ENCODE measurements at places on chromosomes 5 and 9.

GRCh38 chr5:90934738-90935137 is 376.1 kb downstream of the ADGRV1 start:
- no peak for DNase-seq

GRCh38 chr9:136171009-136171800 is 33.7 kb downstream of the LHX3 start:
- DNase-seq: no peak

GRCh38 chr9:2134391-2134790 is 119.2 kb downstream of the SMARCA2 start:
- no peak for DNase-seq

- no peak for DNase-seq
Measured at GRCh38 chr5:68823301-68823700, 270.5 kb upstream of the SLC30A5 start.

DNA sequence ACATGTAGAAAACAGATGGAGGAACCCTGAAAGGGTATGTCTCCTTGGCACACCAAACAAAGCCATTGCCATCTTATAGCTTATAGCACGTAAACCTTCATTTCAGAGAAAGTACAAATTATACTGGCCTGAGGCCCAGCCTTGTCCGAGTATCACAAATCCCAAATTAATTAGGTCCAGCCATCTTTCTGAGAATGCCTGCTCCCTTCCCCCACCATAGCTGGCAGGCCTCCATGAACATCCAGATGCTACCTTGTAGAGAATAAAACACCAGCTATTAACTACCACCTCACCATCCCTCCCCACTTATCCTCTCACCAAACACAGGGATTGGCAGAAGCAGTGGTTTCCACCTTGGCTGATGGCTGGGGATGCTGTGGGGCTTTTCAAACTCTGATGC is 224.0 kb downstream of the SPOCK1 start:
- DNase-seq: no peak

DNA sequence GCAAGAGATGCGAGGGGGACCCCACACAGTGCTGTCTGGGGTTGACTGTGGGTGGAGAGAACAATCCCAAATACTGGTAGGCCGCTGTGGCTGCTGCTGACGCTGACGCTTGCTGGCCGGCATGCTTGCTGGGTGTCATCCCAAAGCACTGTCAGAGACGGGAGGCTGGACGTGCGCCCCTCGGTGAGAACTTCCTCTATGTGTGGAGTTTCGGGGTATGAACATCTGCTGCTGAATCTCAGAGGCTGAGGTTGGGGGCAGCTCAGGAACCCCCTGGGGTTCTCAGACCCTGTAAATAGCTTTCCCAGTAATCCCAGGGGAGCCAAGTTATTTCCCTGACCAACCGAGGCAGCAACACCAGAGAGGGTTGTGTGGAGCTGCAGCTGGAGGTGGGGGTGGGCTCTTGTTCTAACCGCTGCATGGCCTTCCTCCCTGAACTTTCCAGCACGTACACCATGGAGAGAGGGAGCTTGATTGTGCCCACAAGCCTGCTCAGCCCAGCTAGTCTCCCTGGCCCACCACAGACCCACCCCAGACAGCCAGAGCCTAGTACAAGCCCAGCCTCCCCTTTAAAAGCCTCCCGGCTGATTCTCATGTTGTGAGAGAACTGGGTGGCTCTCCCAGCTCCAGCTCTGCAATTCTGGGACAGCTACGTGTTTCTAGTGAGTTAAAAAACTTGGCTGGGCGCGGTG is 21.8 kb upstream of the SLC12A7 start:
- no peak for DNase-seq

DNA sequence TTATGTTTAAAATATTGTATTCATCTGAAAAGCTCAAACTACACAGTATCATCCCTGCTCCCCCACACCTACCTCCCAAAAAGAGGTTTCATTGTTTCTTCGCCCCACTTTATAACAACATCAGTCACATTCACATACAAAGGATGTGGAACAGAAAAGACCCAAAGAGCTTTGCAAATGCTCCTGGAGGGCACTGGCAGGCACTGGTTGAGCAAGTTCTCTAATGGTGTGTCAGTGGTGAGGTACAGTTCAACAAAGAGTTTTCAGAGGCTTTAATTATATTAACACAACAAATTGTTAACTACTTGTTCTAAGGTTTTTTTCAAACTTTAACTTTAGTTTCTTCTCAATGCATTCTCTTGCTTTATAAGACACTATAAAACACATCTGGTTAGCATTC is 54.1 kb upstream of the ECM2 start:
- no peak for DNase-seq

DNA sequence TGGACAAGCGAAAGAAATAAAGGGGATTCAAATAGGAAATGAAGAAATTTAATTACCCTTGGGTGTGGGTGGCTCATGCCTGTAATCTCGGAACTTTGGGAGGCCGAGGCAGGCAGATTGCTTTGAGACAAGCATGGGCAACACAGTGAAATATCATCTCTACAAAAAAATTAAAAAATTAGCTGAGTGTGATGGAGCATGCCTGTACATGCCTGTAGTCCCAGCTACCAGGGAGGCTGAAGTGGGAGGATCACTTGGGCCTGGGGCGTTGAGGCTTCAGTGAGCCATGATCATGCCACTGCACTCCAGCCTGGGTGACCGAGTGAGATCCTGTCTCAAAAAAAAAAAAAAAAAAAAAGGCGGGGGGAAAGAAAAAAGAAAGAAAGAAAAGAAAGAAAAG is 4.0 kb upstream of the RCL1 start:
- no peak for DNase-seq

DNA sequence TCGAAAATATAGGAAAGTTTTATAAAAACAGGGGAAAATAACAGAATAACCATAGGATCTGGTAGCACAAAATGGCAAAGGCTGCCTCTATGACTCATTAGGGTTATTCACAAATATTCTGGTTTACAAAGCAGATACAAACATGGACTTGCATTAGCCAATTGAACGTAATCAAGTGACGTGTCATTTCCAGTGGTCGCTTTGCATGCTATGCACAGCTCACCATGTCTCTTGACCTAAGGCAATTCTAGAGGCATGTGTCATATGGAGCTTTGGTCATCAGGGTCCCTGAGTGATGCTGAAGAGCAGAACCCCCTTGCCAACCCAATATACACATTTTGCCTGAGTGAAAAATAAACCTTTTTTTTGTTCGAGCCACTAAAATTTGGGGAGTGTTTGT is 158.8 kb downstream of the TMEM161B start:
- DNase-seq: no peak

DNA sequence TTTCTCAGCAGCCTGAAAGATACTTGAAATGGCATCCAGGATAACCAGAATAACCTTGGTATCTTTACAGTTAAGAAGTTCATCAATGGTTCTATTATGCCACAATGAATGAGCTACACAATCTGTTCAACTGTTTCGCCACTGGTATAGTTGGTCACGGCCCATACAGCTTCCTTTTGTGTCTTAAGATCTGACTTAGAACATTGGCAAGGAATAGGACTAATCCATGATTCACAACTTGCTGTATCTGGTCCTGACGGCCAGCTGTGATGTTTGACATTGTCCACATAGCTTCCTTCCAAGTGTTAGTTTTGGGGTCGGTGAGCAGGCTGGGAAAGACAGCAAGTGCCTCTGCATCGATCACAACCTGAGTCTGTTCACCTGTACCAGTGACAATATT is 113.3 kb upstream of the RAD23B start:
- DNase-seq: no peak

GRCh38 chr5:148991566-148991965 is 71.3 kb downstream of the SH3TC2 start:
- no peak for DNase-seq

GRCh38 chr9:73031350-73031749 is 78.5 kb upstream of the ALDH1A1 start:
- DNase-seq: no peak

- no peak for DNase-seq
Measured at GRCh38 chr9:132040246-132040645, 39.4 kb downstream of the MED27 start.

DNA sequence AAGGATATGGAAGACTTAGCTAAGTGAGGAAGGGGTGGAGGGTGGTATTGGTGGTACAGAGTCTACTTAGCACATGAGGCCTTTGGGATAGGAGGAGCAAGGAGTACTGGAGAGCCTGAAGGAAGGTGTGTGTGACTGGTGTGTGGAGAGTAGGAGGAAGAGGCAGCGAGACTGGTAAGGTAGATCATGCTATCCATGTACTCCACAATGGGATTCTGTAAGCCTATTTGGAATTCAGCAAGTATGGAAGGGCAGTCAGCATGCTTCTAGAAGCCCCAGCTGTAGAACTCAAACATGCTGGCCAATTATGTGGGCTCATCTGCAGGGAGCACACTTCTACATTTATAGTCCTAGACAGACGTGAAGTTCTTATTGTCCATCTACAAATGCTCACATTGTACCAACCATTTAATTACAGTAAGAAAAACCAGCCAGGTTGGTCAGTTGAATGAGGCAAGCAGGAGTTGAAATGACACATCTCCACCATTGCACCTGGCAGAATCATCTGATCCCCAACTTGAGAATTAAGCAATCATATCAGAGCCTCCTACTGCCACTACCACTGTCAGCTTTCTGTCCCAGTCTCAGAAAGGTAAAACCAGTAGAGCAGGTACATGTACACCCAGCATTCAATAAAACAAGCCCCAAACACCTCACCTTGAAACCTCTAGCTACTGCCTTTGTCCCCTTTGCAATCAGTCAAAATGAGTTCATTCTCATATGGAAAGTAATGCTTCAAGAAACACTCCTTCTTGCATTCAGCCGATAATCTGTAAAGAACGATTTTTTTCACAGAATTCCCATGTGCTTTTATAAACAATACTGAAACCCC is 60.9 kb upstream of the GLRX start:
- DNase-seq: no peak

GRCh38 chr9:16960084-16960483 is 89.6 kb upstream of the BNC2 start:
- no peak for DNase-seq

- no peak for DNase-seq
Measured at GRCh38 chr5:73883646-73884045, 257.6 kb downstream of the ARHGEF28 start.

- no peak for DNase-seq
Measured at GRCh38 chr5:62011089-62011664, 294.8 kb upstream of the KIF2A start.

GRCh38 chr9:111356481-111357244 is 26.6 kb upstream of the OR2K2 start:
- DNase-seq: no peak

- no peak for DNase-seq
Measured at GRCh38 chr9:127973169-127974000, 7.4 kb downstream of the EEIG1 start.

- DNase-seq: no peak
Measured at GRCh38 chr9:89802781-89803355, 198.1 kb downstream of the GADD45G start.

GRCh38 chr5:65475895-65476294 is 5.8 kb downstream of the ADAMTS6 start:
- DNase-seq: no peak

All from activated naive CD4-positive, alpha-beta T cell (primary cell).